Stimulated activated CD4-positive, alpha-beta T cell treated with anti-CD3 and anti-CD28 coated beads, Interleukin-1b, Interleukin-23, amount 100 ng/mL, for 24 hours (primary cell): ENCODE measurements at places on chromosomes 5 and 9.

- no peak for DNase-seq
Observed at GRCh38 chr5:111063709-111064322, 7.7 kb upstream of the TSLP start.

DNA sequence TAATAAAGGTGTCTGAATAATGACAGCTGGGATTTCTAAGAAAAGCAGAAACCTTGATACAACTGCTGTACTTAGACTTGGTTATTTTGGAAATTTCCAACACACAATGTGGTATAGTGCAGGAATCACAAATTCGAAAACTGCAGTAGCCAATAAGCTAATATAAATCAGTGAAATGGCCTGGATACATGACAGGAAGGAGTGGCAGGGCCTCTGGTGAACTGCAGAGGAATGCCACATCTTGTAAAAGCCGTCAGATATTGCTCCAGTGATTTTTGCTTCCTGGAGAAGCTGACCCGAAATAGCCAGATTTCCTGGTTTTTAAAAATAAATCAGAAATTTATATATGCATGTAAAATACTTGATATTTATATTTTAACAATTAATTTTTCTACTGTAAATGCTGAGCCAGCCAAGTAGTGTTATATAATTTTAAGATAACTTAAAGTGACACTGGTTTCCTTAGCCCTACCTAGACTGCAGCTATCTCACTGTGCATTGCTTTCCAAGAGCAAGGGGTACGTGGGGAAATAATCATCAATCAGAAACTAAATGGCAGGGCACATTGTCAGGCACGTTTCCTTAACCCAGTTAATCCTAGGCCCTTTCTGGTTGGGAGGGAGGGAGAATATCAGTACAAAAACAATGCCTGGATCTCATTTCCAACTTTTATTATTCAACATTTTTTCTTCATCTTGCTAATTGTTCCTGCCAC lies 182.4 kb downstream of the RASEF start:
- no peak for DNase-seq

- DNase-seq: no peak
Observed at GRCh38 chr9:113808391-113809358, 67.4 kb upstream of the ZNF618 start.

DNA sequence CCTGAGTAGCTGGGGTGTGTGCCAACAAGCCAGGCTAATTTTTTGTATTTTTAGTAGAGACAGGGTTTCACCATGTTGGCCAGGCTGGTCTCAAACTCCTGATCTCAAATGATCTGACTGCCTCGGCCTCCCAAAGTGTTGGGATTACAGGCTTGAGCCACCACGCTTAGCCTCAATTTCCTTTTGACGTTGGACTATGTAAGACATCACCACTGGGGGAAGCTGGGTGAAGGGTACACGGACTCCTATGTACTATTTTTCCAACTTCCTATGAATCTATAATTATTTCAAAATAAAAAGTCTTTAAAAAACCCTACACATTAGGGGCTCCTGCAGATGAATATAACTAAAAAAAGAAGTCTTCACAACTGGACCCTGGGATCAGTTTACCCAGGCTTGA lies 44.0 kb downstream of the NKX2-5 start:
- no peak for DNase-seq

DNA sequence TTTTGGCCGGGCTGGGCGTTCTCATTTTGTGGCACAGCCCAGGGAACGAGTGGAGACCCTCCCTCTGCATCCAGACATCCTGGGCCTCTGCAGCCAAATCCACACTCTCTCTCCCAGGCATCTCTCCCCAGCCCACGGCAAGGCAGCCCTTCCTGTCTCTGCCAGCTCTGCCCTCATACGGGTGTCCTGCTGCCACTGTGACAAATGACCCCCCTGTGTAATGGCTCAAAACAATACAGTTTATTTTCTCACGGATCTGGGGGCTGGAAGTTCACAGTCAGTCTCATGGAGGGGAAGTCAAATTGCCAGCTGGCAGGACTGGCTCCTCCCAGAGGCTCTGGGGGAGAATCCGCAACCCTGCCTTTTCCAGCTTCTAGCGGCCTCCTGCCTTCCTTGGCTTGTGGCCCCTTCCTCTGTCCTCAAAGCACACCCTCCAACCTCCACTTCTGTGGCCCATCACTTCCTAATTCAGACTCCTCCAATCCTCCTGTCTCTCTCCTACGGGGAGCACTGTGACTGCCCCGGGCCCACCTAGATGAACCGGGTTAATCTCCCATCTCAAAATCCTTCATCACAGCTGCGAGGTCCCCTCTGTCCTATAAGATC lies 70.2 kb upstream of the COL5A1 start:
- DNase-seq: no peak

DNA sequence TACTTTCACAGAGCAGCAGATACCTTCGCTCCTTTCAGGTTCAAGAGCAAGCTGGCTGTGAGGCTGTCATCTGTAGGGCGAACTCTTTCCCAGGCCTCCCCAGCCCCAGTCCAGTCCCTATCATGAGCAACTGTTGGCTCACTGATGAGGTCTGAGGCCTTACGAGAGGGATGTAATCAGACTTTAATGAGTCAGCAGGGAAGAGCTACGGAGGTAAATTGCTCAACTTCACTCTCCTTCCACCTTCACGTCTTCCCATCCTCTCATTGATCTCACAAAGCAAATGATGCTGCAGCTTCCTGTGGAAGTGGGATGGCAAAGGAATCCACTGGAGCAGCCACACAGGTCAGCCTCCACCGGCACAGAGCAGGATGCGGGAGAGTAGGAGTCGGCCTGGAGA lies 130.7 kb upstream of the TBCA start:
- no peak for DNase-seq

DNA sequence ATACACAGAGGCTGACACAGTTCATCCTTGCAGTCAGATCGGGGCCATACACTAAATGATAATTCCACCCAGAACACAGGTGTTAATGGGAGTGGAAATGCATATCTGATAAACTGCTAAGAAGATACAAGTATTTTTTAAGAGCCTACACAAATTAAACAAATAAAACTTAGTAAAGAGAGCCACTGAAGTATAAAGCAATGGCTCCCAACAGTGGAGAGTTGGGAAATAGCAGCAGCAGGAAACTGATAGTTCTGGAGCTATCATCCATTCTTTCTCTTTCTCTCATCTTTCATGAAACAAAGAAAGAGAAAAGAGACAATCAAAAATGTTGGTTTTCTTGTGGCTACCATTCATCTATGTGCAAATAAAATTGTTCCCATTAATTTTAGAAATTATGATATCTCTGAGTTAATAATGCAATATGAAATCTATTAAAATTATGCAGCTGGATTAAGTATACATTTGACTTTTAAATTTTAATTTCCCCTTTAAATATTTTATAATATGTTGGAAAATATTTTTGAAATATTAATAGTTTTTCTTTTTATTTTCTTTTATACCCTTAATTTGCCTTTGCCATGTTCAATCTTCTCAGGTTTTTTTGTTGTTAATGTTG lies 120.8 kb downstream of the EMB start:
- no peak for DNase-seq

- no peak for DNase-seq
Observed at GRCh38 chr9:18585996-18586395, 112.0 kb downstream of the ADAMTSL1 start.
